Activated T-helper 17 cell treated with anti-CD3 and anti-CD28 coated beads, Interleukin-2, amount 50 U/mL, for 72 hours (primary cell): ENCODE measurements at places on chromosomes 4 and X. TPM values are rescaled to one million over a fixed set of nuclear protein-coding genes. Genes with fewer than 3 reads are reported as not detected.

- ATAC-seq = no peak
Measured at GRCh38 chrX:8849945-8850344, 48.8 kb upstream of the FAM9A start.

GRCh38 chr4:71944956-71945355 is 86.8 kb upstream of the NPFFR2 start:
- no peak for ATAC-seq

DNA sequence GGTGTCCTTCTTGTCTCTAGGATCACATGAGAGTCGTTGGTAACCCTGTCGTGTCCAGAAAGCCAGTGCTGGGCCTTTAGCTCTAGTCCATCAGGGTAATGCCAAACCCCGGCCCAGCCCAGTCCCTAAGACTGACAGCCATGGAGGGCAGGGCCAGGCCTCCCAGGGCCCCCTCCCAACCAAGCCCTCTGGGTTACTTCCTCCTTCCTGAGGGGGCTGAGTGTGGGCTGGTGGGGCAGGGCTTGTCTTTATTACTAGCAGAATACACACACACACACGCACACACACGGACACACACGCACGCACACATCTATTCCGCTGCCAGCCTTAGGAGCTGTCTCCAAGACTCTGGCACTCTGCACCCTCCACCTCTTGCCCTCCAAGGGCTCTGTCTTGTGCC is 35.6 kb upstream of the CDKN2AIP start:
- ATAC-seq = no peak

DNA sequence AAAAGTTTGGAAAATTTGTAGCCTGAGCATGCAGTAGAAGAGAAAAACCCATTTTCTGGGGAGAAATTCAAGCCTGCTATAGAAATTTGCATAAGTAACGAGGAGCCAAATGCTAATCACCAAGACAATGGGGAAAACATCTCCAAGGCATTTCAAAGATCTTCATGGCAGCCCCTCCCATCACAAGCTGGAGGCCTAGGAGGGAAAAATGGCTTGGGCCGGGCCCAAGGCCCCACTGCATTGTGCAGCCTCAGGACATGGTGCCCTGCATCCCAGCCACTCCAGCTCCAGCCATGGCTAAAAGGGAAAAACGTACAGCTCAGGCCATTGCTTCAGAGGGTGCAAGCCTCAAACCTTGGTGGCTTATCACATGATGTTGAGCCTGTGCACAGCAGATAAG is 87.7 kb downstream of the SHROOM4 start:
- ATAC-seq = no peak

The BMPR1B gene
- not detected for total RNA-seq

The PLAC8 gene
- total RNA-seq = 19.9 TPM

The AREG gene
- total RNA-seq = 0.80 TPM
